ENCODE measurements at places on chromosomes 3 and 15. TPM values are rescaled to one million over a fixed set of nuclear protein-coding genes. Genes with fewer than 3 reads are reported as not detected.

The SI gene
- total RNA-seq = not detected

The ATP1B3 gene
- total RNA-seq = 78.5 TPM

The ATP8B4 gene
- 1.2 TPM for total RNA-seq

The RLBP1 gene
- total RNA-seq = not detected

The RAB11A gene
- 122 TPM for total RNA-seq

The TRPM1 gene
- total RNA-seq = 0.62 TPM

The THAP10 gene
- total RNA-seq = 2.0 TPM

The CAV3 gene
- total RNA-seq = 0.58 TPM

The CCR8 gene
- not detected for total RNA-seq

The FAM107A gene
- total RNA-seq = 0.75 TPM

The MAPKBP1 gene
- 30.9 TPM for total RNA-seq

The WNT7A gene
- total RNA-seq = 14.1 TPM

The TJP1 gene
- 90.6 TPM for total RNA-seq

The DPPA2 gene
- total RNA-seq = 0.21 TPM

GRCh38 chr15:82263350-82263749, 732 bp downstream of the SAXO2 start:
- no peak for ATAC-seq

DNA sequence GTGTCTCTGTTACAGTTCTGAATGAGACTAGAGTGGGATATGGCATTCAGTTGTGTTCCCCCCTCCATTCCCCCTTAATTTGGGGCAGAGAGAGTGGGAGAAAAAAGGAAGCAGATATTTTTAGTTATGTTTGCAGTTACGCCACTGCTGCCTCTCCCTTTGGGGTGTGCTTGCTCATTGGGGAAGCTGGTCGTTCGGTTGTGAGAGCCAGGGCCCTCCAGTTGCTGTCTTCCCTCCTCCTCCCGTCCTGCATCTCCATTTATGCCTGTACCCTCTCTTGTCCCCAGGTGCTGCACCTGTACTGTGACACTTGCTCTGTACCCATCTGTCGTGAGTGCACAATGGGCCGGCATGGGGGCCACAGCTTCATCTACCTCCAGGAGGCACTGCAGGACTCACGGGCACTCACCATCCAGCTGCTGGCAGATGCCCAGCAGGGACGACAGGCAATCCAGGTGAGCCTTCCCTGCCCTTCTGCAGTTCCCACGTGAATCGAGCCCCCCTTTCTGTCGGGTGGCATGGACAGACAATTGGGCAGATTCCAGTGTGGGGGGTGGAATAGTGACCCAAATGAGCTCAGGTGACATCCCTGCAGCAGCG, 55.8 kb downstream of the TRIM71 start:
- ATAC-seq = no peak

GRCh38 chr3:42101048-42101447, 9.9 kb downstream of the TRAK1 start:
- no peak for ATAC-seq

DNA sequence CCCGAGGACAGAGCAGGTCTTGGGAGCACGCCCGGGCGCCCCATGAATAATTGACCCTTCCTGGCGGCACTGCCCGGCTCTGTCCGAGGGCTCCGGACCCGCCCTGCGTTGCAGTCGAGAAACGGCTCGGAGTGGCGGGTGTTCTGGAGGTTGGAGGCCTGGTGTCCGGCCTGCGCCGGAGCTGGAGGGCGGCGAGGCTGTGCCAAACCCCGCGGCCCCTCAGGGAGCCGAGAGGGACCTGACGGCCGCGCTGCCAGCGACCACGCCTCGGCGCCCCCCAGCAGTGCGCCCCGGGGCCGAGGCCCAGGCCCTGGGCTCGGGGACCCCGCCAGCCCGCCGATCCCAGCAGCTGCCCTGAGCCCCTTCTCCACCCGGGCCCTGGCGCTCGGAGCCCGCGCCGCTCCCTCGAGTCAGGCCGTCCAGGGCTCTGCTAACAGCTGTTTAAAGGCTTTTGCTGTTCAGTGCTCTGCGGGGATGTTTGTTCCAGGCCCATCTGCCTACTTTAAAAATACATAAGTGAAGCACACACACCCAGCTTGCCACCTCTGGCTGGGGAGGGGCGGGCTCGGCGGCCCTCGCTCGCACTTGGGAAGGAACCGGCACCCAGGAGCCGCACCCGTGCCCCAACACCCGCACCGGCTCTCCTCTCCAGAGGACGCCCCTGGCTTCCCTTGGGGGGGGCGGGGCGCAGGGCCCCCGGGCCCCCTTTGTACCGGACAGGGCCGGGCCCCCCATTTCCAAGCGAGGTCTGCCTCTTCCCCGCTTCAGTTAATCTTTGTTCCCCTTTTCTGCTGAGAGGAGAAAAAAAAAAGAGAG, 730 bp upstream of the ZNF710 start:
- ATAC-seq = peak; percentile 12

DNA sequence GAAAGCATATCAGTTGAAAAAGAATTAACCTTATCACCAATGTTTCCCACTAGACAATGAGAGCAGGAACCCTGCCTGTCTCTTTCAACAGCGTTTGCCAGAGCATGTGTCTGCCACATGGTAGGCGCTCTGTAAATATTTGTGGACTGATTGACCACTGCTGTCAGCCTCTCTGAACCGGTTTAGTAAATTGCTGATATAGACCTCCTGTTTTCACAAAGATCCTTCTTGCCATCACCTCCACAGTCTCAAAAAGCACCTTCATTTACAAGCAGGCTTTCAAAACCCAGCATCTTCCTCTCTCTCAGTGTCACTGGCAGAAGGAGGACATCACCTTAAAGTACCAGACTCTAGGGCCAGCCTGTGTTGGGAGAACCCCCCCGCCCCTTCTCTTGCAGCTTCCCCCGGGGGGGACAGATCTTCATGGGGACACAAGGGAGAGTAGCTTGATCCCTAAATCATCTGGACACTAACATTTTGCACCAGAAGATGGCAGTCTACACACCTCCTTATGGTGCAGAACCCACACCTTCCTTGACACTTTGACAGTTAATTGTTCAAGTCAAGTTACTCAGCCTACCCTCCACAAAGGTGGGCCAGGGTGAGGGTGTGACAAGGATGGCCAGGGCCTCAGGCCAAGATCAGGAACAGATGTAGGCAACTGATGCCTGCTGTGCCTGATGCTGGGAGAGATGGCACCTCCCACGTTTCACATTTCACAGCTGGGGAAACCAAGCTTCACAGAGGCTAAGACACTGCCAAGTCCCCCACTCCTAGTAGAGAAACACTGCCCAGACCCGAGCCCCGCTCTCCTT, 37.8 kb upstream of the USP3 start:
- ATAC-seq = peak; percentile 91

DNA sequence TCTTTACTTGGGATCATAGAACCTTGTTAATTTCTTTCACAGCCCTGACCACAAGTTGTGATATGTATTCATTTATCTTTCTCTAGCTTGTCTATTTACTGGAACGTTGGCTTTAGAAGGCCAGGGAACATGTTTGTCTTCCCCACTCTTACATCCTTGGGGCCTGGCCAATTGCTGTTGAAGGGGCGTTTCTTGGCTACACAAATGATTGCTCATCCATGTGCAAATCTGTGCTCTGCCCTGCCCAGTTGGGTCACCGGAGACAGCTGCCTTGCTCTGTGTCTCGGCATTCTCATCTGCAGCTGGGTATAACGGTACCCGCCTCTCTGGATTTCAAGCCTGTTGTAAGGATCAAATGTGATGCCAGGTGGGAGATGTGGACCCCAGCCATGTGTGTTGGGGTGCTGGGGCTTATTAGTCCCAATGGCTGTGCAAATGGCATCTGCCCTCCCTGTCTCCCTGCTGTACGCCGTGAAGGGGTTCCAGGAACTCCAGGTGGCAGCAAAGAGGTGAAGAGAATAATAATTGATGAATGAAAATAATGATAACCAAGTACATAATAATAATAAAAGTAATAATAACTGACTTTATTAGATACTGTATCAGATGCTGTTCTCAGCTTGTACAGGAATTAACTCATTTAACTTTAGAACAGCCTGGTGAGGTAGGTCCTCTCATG, 24.0 kb upstream of the TLE3 start:
- peak; percentile 42 for ATAC-seq

DNA sequence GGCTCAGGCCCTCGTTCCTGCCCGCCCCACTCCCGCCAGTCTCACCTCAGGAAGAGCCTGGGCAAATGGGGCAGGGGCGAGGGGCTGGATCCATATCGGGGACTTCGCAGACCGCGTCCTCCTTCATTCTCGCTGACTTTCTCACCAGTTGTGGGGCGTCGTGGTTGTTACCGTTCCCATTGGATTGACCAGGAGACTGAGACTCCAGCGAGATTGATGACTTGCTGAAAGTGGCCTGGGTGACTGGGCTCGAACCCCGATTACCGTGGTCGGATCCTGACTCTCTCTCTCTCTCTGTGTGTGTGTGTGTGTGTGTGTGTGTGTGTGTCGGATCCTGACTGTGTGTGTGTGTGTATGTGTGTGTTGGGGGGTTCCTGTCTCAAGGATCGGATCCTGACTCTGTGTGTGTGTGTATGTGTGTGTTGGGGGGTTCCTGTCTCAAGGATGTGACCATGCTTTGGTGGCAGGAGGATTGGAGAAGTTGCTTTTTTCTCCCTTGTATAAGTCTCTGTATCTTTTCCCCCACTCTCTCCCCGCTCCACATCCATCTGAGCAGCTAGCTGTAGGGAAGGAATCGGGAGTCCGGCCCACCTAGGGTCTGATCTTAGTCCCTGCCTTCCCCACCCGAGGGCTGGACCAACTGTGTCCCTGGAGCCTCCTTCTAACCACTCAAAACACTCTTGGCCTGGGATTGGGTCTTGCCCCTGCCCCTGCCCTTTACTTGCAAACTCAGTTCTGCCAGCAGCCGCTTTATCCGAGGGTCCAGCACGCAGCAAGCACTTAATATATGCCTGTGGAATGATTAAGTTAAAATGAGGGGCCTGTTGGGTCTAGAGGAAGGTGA, 603 bp downstream of the PLEKHO2 start:
- no peak for ATAC-seq

DNA sequence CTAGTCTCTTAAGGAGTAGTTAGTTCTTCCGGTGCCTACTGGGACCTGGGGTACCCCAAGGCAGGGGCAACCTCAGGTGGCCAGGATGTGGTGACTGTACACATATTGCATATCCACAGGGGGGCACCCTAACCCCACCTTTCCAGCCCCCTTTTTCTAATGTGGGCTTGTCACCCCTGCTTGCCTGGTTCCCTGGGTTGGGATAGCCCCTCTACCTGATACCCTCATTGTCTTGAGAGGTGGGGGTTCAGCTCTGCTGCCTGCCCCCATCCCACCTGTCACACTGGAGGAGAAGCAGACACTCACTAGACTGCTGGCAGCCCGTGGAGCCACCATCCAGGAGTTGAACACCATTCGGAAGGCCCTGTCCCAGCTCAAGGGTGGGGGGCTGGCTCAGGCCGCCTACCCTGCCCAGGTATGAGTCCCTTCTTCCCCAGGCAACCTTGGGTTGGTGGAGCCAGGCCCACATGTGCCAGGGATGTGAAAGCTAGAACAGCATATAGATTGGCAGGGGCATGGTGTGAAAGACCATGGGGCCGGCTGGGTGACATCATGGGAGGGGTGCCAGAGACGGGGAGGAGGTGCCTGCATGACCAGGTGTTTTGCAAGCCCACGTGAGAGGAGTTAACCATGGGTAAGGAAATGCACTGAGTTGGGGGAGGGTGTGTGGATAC, 4.0 kb downstream of the GLYCTK start:
- no peak for ATAC-seq

GRCh38 chr3:159620281-159620680, 368.4 kb upstream of the IL12A start:
- ATAC-seq = no peak

- no peak for ATAC-seq
These were observed 6.5 kb downstream of the METTL6 start for GRCh38 chr3:15420871-15421270.

GRCh38 chr3:107416886-107417285, 39.6 kb downstream of the CCDC54 start:
- no peak for ATAC-seq

- ATAC-seq = no peak
These were observed 211.7 kb downstream of the ZIC1 start for GRCh38 chr3:147620906-147621305.

- ATAC-seq = no peak
These were observed 8.1 kb upstream of the TIGIT start for GRCh38 chr3:114285648-114286230.

GRCh38 chr15:51121631-51122225, 27.0 kb upstream of the TNFAIP8L3 start:
- ATAC-seq = no peak

DNA sequence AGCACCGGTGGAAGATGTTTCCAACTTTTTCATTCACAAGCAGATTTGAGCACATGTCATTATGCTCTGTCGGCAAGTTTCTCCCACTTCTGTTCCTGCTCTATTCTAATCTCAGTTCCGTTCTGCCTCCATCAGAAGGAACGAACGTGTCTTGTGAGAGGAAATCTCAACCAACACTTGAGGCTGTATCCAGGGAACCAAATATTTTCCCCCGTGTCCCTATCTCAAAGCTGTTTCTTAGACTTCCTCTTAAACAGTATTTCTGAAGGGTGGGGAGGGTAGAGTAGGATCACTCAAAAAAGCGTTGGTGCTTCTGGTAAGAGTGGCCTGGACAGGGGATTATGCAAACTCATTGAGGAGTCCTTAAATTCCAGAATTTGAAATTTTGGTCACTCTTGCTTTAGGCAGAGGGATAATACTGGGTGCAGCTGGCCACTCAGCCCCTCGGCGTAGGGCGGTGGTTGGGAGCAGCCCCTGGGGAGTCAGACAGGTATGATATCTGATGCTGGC, 54.9 kb downstream of the FRMD4B start:
- ATAC-seq = no peak

- ATAC-seq = no peak
These were observed 178.3 kb downstream of the KBTBD8 start for GRCh38 chr3:67176396-67176795.

- peak; percentile 23 for ATAC-seq
These were observed 54.0 kb downstream of the LHFPL4 start for GRCh38 chr3:9499455-9500107.

GRCh38 chr3:14786369-14786768, 32.4 kb upstream of the FGD5 start:
- ATAC-seq = no peak

- no peak for ATAC-seq
These were observed 15.4 kb downstream of the RTP1 start for GRCh38 chr3:187212705-187213104.

GRCh38 chr15:91866971-91867372, 13.5 kb downstream of the SLCO3A1 start:
- ATAC-seq = peak; percentile 45

GRCh38 chr15:74228723-74229081, 7.4 kb upstream of the CCDC33 start:
- peak; percentile 53 for ATAC-seq

DNA sequence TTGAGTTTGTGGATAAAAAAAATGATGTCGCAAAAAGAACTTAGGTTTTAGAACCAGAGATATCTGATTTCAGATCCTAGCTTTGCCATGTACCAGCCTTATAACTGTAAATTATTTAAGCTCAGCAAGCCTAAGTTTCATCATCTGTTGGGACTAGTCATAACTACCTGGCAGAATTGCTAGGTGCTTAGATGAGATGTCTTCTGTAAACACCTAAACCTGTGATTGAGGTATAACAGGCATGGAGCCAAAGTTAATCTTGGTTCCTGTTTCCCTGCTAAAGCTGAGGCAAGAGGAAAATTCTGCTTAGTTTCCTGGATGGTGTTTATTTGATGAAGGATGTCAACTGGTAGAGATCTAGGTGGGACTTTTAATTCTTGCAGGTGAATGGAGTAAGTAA, 331.3 kb upstream of the RBMS3 start:
- no peak for ATAC-seq

All from motor neuron (in vitro differentiated cells).